ENCODE measurements at places on chromosomes 11 and 22.

DNA sequence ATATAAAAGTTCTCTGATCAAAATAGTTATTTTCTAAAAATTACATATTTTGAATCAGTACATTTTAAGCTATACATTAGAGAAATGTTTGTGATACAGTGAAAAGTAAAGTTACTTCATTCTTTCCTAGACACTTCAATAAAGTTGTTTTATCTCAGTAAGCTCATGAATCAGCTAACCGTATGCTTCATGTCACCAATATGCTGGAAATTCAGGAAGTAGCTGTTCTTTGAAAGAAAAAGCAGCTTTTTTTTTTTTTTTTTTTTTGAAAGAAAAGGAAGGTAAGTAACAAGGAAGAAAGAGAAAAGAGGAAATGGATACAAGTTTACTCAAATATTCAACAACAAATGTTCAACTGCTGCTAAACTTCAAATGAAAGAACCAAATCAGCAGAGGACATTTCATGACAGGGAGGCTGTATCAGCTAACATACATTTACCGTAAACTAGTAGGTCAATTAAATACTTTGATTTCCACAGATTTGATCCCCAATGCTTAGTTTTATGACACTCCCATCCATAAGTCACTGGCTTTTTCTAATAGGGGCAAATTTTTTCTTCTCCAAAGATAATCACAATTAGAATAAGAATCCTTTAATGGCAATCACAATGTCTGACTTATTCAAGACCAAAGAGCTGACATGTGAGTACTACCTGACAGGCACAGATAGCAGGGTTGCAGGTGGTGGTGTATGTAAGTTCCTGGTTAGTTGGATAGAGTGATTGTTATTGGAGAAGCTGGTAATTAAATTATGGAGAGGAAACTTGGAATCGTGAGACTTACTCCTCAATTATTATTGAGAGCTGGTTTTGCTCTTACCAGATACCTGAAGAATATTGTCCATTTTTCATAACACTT lies 754 bp downstream of the OR52A1 start:
- H3K27me3 ChIP-seq = no peaks in the 10 kb centered on the region
- H3K27ac ChIP-seq = no peak overlapping the region
- H3K4me3 ChIP-seq = no peak overlapping the region
- H3K36me3 ChIP-seq = no peaks in the 10 kb centered on the region
- no peak for DNase-seq

DNA sequence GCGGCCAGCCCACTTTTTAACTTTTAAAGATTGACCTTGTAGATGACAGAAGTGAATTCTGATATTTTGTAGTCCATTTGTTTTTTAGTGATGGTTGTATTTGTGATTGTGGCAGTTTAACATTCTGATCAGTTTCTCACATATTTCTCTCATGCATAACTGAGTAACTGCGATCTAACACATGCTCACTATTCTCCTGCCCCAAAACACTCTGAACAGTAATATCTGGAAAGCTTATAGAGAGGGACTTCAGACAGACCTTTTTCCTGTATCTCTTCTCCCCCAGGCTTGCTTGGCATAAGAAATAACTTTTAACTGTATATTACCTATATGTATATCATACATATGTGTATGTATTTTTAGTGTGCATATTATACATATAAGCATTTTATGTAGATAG lies 37.3 kb upstream of the MYO18B start:
- H3K4me1 ChIP-seq = no peaks in the 10 kb centered on the region
- no peak overlapping the region for H3K4me3 ChIP-seq
- no peak overlapping the region for H3K27ac ChIP-seq
- no peak for DNase-seq

DNA sequence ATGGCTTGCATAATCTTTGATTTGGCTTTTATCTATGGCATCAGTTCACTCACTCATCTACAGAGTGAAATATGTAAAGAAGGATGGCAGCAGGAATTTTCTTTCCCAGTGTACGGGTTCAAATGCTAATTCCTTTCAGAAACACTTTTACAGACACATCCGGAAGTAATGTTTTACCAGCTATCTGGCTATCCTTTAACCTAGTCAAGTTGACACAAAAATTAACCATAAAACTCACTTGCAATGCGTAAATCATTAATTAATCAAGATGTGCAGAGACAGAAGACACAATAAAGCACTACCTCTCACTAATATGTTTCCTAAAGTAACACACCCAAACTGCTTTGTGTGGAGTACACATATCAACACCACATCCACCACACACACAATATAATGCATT lies 378.9 kb upstream of the ANO3 start:
- H3K4me1 ChIP-seq = no peaks in the 10 kb centered on the region
- no peak for DNase-seq
- H3K4me3 ChIP-seq = no peak overlapping the region
- H3K36me3 ChIP-seq = no peaks in the 10 kb centered on the region
- no peaks in the 10 kb centered on the region for H3K27me3 ChIP-seq
- no peak overlapping the region for H3K27ac ChIP-seq

- H3K36me3 ChIP-seq = no peaks in the 10 kb centered on the region
- peaks cover 28% of the 10 kb centered on the region for H3K4me1 ChIP-seq
These were observed 5.0 kb downstream of the THY1 start for GRCh38 chr11:119417726-119418540.

- H3K4me3 ChIP-seq = no peak overlapping the region
- no peak for DNase-seq
- H3K27ac ChIP-seq = no peak overlapping the region
- no peaks in the 10 kb centered on the region for H3K27me3 ChIP-seq
- no peaks in the 10 kb centered on the region for H3K36me3 ChIP-seq
- no peaks in the 10 kb centered on the region for H3K4me1 ChIP-seq
These were observed 1.0 kb downstream of the B4GALNT4 start for GRCh38 chr11:370070-370941.

DNA sequence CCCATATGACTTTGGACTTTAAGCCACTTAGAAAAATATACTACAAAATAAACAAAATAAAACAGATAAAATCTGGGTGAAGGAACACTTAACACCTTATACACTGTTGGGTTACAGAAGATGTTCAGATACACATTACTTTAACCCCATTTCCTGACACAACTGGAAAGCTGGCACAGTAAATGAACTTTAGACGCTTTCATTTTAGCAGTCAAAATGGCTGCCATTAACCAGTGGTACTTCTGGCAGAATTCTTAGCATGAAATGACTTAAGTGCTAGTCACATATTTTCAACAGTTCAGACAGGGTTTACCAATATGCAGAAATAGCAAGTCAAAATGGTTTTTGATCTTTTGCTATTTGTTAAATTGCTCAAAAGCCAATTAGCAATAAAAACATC lies 37.9 kb downstream of the PIK3C2A start:
- H3K4me1 ChIP-seq = peaks cover 4% of the 10 kb centered on the region
- H3K4me3 ChIP-seq = no peak overlapping the region
- no peak for DNase-seq
- H3K27ac ChIP-seq = no peak overlapping the region
- no peaks in the 10 kb centered on the region for H3K27me3 ChIP-seq
- peaks cover 16% of the 10 kb centered on the region for H3K36me3 ChIP-seq

DNA sequence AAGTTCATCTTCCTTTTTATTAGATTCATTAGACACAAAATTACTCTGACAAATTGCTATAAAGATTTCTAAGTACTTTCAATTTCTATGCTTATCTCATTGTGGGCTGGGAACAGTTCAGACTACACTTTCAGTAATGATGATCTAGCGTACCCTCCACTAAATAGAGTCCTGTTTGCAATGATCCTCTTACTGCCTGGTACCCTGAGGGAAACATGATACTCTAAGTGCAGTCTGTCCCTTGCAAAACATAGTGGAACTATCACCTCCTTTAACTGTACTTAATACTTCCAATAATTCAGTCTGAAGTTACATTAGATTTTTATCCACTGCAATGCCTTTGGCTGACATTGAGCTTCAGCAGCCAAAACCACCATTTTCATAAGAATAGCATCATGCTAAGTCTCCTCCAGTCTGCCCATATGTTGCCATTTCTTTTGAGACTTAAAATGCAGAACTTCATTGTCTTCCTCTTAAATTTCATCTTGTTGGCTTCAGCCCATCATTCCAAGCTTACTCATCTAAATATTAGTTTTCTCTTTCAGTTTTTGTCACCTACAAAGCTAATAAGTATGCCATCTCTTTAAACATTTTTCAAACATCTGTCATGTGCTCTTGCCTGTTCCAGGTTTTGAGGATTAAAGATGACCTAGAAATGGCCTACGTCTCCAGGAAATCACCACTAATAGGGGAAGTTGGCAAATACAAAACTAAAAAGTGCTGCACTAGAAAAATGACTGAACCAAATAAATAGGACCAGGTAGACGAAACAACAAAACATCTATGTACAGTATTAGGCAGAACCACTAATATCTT lies 55.5 kb downstream of the PAK1 start:
- H3K36me3 ChIP-seq = no peaks in the 10 kb centered on the region
- H3K4me1 ChIP-seq = no peaks in the 10 kb centered on the region
- H3K27me3 ChIP-seq = no peaks in the 10 kb centered on the region
- no peak for DNase-seq
- no peak overlapping the region for H3K4me3 ChIP-seq

DNA sequence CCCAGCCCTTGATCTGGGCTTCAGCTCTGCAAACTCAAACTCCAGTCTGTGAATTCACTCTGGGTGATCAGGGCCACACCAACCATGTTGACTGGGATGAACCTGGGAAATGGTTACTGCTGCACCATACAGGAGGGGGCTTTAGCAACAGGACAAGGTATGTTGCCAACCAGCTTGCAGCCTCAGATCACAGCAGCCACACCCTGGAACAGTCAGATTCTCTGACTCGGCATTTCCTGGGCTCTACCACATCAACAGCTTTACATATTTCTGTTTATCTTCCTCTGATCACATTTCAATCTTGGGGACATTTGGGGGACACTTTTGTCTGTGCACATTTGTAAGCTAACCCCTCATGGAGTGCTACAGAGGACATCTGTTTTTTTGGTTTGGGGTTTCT lies 267.0 kb upstream of the NCAM1 start:
- no peak overlapping the region for H3K4me3 ChIP-seq
- H3K27me3 ChIP-seq = no peaks in the 10 kb centered on the region
- DNase-seq = no peak
- H3K36me3 ChIP-seq = no peaks in the 10 kb centered on the region

- H3K36me3 ChIP-seq = no peaks in the 10 kb centered on the region
- no peak overlapping the region for H3K27ac ChIP-seq
- H3K4me3 ChIP-seq = no peak overlapping the region
- H3K27me3 ChIP-seq = no peaks in the 10 kb centered on the region
These were observed 70.2 kb downstream of the TP53I11 start for GRCh38 chr11:44880511-44880910.

- peak; percentile 79 for DNase-seq
- H3K4me3 ChIP-seq = no peak overlapping the region
- no peaks in the 10 kb centered on the region for H3K36me3 ChIP-seq
- peaks cover 33% of the 10 kb centered on the region for H3K4me1 ChIP-seq
- no peaks in the 10 kb centered on the region for H3K27me3 ChIP-seq
- H3K27ac ChIP-seq = peak overlapping the region; percentile 83
These were observed 168.1 kb downstream of the NXPE2 start for GRCh38 chr11:114846416-114846791.

DNA sequence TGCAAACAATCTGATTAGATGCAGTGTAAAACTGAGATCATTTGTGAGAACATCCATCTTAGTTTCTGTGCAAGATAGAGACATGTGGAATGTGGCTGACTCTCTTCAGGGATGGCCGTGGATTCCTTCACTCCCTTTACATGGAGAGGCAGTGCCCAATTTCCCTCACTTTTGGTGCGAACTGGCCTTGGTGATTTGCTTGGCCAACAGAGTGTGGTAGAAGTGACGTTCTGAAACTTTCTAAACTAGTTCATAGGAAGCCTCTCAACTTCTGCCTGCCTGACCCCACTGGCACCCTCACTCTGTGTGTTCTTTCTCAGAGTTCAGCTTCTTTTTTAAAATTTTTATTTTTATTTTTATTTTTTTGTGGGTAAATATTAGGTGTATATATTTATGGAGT lies 9.9 kb upstream of the SYT13 start:
- H3K4me1 ChIP-seq = peaks cover 8% of the 10 kb centered on the region
- H3K4me3 ChIP-seq = no peak overlapping the region
- no peak for DNase-seq
- H3K36me3 ChIP-seq = no peaks in the 10 kb centered on the region
- no peak overlapping the region for H3K27ac ChIP-seq

DNA sequence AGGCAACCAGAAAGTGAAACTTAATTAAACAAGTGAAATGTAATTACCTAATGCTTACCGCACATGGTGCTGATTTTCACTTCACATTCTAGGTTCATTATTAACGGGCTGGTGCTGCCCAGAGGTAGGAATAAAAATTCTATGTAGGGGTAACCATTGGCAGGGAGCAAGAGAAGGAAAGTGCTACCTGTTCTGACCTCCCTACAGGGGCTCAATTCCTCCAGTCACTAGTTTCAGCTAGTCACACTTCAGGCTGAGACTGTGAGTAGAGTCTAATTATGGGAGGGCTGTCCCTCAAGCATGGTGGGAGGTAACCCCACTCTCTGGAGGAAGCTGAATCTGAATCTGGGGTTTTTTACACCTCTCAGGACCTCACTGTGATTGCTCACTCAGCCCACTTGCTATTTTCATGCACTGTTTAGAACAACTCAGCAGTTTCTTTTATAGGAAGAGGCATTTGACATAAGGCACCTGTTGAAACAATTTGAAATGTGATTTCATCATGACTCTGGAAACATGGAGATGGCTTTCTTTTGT lies 75.4 kb downstream of the MAML2 start:
- no peak for DNase-seq
- no peak overlapping the region for H3K4me3 ChIP-seq
- H3K4me1 ChIP-seq = no peaks in the 10 kb centered on the region
- H3K36me3 ChIP-seq = no peaks in the 10 kb centered on the region

DNA sequence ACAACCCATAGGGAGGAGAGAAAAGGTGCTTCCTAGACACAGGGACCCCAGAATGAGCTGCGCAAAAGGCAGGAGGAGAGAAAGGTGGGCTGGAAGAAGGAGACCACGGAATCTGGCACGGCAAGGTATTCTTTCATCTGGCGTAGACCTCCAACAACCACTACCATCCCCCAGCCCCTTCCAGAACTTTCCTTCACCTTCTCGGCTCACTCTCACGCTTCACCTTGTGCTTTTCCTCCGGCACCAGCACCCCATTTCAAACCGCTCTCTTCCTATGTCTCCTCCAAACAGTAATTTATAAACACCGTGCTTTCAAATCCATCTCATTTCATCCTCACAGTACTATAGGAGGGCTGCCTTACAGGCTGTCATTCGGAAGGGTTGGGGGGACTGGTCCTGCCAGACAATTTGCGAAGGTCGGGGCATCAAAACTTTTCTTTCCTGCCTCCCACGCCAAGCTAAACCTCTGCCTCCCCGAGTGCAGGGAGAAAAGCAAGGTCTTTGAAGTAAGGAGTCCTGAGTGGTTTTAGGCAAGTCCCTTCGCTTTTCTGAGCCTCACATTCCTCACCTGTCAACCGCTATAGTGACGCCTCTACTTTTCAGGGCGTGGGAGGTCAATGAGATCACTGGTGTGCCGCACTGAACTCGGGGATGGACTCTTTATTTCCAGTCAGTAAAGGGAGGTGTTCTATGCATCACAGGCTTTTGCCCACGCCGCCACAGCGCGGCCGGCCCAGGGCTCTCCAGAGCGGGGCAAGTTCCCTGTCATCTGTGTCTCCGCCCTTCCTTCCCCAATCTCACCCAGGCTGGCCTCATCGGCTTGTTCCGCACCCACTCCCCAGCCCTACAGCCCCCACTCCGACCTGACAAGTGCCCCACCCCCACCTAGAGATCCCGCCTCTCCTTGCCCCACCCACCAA lies 800 bp downstream of the KCTD21 start:
- no peak overlapping the region for H3K27ac ChIP-seq
- peaks cover 21% of the 10 kb centered on the region for H3K4me1 ChIP-seq
- DNase-seq = no peak
- no peaks in the 10 kb centered on the region for H3K36me3 ChIP-seq
- H3K27me3 ChIP-seq = no peaks in the 10 kb centered on the region

- H3K4me1 ChIP-seq = no peaks in the 10 kb centered on the region
- no peak overlapping the region for H3K27ac ChIP-seq
- no peaks in the 10 kb centered on the region for H3K36me3 ChIP-seq
- no peaks in the 10 kb centered on the region for H3K27me3 ChIP-seq
- H3K4me3 ChIP-seq = no peak overlapping the region
- no peak for DNase-seq
These were observed 2.2 kb downstream of the GLB1L3 start for GRCh38 chr11:134278356-134278755.
